ENCODE measurements at places on chromosomes 1 and 21.

DNA sequence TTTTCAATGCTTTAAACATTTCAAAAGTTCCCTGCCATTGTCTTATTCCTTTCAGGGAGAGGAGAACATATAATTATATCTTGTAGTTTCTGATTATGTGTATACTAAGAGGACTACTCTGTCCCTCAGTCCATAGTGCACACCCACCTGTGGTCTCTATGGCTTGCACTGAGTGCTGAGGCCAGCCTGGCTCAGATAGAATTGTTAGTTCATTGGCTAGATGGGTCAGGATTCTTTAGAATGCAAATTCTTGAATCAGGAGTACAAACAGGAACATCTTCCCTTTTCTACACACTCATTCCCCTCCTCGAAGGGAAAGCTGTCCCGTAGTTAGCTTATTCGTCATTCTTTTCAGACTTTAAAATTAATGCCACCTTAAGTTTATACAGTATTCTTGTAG is 8.2 kb downstream of the BACH1 start:
- no peak for DNase-seq

- no peak for DNase-seq
These were observed 45.7 kb downstream of the ALG14 start for GRCh38 chr1:95027046-95027445.

DNA sequence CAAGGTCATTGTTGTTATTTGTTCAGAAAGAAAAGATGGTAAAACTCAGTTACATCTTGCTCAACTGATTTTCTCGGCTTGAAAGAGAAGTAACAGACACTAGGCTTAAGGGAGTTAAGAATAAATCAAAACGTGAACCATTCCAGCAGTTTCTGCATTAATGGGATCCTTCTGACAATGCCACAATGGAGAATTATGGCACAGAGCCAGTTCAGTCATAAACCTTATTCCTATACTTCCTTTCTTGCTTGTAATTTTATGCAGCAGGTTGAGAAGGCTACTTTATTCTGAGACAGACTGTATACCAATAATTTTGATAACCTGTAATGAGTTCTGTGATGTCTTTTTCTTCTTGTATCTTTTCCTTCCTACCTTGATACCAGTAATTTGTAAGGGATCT is 167.0 kb downstream of the C1orf21 start:
- DNase-seq, result no peak

GRCh38 chr1:237709355-237709754 is 181.4 kb downstream of the ZP4 start:
- DNase-seq, result no peak

DNA sequence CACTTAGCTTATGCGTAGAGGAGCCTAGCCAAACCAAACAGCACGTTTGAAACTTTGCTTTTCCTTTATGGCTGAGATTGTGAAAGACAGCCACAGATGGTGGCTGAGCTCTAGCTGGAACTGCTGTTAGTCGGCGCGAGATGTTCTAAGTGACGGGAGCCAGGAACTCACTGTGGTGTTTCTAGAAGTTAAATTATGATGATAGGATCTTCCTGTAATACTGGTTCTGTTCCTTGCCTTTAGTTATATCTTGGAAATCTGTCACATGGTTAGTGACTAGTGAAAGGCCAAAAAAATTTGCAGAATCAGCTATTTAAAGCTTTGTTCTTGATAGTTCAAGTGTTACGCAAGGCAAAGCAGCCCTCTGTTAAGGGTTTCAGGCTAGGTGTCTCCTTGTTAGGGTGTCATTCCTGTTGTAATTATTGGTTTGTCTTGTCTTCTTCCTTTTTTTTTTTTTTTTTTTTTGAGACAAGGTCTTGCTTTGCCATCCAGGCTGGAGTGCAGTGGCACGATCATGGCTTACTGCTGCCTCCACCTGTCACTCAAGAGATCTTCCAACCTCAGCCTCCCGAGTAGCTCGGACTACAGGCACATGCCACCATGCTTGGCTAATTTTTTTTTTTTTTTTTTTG is 22.6 kb downstream of the AK4 start:
- DNase-seq, result no peak

- no peak for DNase-seq
These were observed 49.5 kb upstream of the VANGL1 start for GRCh38 chr1:115592264-115592663.

- no peak for DNase-seq
These were observed 53.2 kb downstream of the DDAH1 start for GRCh38 chr1:85411567-85412305.

- no peak for DNase-seq
These were observed 135.3 kb upstream of the PRMT6 start for GRCh38 chr1:106921186-106921585.

GRCh38 chr1:86436041-86436440 is 12.1 kb downstream of the CLCA2 start:
- DNase-seq, result no peak

Data from NCI-H748 treated with DMSO at 0.1 percent for 48 hours (cell line).